ENCODE measurements at places on chromosomes 1 and 21. TPM values are rescaled to one million over a fixed set of nuclear protein-coding genes. Genes with fewer than 3 reads are reported as not detected.

The CDA gene
- total RNA-seq: not detected

The FCGR2B gene
- 3.1 TPM for total RNA-seq

The NTMT2 gene
- total RNA-seq: not detected

The STX12 gene
- 23.1 TPM for total RNA-seq

The KCNA3 gene
- total RNA-seq: not detected

DNA sequence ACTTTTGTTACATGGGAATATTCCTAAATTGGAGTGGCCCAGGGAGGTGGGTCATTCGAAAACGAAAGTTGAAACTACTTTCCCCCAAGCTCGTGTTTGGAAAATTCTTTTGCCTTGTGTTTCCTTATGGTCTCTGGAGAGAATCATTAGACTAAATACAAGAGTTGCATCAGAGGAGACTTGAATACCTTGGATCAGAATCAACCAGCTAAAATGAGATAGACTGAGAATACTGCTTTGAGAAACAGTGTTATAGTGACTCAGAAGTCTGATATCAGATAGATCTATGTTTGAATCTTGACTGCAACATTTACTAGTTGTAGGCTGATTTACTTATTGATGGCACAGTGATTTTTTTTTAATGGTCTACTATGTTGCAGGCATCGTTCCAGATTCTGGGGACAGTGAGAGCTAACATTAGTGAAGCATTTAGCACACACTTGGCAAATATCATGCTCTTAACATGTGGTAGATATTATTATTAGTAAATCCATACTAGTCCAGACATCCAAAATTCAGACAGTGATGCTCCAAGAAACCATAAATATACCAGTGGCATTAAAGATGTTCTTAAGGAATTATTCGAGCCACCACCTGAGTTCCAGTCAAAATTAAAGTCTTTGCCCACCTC, 12.9 kb upstream of the ACTN2 start:
- DNase-seq: no peak

DNA sequence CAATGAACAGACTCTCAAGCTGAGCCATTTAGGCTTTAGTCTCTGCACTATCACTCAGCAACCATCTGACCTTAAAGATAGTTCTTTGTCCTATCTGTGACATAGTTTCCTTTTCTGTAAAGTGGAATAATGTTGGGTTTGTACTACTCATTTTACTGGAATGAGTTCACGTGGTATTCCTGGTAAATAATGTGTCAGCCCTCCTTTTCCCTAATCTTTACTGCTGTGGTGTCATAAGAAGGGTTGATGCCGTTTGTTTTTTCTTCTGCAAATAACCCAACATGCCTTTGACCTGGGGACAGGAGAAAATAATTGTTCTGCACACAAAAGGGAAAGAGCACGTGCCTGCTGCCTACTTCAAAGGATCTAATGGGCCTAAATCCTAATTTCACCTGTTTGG, 297.8 kb downstream of the BRINP3 start:
- no peak for DNase-seq

DNA sequence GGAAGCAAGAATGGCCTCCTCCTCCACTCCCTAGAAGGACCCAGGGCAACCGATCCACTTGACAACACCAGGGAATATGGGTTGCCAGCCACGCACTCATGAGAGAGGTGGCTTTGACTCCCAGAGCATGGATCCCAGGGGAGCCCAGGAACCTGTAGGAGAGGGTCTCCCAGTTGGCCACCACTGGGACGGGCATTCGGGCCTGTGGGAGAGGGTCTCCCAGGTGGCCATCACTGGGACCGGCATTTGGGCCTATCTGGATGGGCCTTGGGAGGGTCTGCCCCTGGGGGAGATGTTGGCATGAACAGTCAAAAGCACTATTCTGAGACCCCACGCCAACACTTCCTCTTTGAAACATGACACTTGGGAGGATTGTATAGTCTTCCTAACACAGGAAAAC, 565 bp downstream of the TFF1 start:
- no peak for DNase-seq

DNA sequence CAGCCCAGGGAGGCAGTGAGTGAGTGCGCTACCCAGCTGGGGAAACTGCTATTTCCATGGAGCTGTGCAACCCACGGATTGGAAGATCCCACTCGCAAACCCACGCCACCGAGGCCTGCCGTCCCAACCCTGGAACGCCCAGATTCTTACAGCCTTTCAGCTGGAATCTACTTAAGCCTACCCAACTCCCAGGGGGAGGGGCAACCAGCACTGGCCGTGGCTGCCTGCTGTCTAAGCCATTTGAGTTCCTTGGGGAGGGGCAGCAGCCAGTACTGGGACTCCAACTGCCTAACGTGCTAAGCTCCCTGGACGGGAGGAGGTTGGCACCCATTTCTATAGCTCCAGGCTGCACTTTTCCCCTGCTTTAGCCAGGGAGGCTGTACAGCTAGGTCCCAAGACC, 27.1 kb upstream of the ZNF669 start:
- no peak for DNase-seq

DNA sequence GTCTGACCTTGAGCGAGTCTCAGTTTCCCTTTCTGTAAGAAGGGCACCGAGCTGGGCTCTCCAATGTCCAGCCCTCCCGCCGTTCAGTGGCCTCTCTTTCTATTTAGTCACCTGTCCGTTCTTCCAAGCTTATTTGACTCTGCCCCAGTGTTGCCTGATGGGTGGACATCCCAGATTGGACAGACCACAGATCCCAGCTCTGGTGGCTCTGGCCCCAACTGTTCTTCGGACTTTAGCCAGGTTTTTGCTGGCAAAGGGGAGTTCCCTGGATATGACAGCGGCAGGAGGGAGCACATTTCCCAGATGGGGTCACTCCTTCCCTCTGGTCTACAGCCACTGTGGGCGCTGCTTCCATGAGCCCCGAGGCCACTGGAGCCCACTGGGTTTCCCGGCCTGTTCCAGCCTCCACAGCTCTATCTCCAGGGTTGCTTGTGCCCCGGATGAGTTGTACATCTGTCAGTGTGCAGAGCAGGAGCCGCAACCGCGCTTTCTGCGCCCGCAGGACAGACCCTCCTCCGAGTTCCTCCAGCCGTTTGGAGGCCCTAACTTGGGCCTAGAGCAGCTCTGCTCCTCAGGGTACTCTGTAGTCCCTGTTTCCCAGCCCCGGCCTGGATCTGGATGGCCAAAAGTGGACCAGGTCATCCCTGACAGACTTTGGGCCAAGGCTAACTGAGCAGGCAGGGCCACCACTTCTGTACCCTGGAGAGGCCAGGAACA, 3.8 kb downstream of the DMBX1 start:
- DNase-seq: no peak

DNA sequence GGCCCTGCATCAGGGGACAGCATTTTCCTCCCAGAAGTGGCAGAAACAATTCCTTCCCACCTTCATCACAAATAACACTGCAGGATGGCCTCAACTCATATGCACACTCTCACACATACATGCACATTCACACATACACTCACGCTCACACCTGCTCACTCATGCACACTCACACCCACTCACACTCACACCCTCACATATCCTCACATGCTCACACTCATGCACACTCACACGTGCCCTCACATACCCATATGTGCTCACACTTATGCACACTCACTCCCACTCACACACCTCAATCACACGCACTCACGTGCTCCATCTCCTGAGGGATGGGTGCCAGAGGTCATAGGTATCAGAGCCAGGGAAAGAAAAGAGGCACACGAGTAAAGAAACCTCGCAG, 77.1 kb downstream of the NFASC start:
- no peak for DNase-seq

DNA sequence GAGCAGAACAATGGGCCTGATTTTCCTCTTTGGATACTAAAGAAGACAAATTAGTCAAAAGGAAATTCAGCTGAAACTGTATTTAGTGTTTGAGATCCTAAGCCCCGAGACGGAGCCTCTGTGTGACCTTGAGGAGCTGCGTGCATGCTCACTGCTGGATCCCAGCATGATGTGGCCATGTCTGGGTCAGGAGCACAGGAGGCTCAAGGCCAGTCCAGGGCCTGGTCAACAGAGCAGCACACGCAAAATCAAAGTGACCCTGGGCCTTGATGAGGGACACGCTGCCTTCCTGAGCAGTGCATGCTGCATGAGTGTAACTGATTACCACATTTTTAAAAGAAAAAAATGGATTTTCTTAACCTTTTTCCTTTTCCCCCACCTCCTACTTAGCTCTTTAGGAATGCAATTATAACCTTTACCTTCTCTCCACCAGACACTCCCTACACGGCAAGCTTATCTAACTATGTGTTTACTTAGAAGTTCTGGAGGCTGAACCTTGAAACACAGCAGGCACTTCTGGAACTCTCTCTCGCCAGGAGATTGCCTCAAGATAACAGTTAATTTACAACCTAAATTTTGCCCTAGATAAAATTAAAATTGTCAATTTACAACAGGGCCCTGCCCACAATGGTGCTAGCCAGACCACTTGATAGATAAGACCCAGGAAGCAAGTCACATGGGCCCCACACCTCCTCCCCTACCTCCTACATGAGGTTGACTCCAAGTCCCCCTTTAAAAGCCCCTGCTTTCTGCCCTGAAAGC, 144.6 kb downstream of the LRIG2 start:
- DNase-seq: peak; percentile 67

GRCh38 chr1:66274634-66275033, 259.3 kb upstream of the SGIP1 start:
- DNase-seq: no peak

DNA sequence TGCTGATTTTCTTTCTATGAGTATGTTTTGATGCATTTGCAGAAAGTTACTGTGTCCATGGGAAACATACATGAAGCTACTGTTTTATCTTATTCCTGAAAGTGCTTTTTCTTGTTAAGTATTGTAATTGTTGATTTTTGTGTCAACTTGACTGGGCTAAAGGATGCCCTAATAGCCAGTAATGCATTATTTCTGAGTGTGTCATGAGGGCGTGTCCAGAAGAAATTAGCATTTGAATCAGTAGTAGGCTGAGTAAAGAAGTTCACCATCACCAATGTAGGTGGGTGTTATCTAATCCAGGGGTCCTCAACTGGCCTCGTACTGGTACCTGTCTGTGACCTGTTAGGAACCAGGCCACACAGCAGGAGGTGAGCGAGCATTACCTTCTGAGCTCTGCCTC, 760.2 kb downstream of the PLA2G4A start:
- DNase-seq: no peak

GRCh38 chr1:45924736-45925135, 121.3 kb downstream of the MAST2 start:
- no peak for DNase-seq
